C1 segment of cervical spinal cord (tissue), 14 donors: ENCODE measurements at places on chromosomes 6 and 20.

GRCh38 chr6:112156668-112157067 is 69.3 kb downstream of the FAM229B start:
- DNase-seq: no peak

DNA sequence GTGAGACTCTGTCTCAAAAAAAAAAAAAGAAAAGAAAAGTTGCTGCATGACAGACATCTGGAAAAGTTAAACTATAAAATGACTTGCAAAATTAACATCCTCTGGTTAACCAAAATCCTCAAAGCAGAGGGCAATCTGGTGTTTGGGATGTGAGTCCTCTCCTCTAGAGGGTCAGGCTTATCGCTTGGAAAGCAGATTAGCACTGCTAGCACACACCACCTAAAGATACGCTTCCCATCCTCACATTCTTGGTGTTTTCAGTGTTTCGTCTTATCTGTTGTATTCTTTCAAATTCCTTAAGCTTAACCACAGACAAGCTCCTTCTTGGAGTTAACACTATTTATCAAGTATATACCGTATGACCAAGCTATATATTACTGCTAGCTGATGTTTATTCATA is 198.0 kb downstream of the SOX4 start:
- no peak for DNase-seq

- DNase-seq: no peak
Measured at GRCh38 chr6:107116931-107117330, 1.6 kb upstream of the BEND3 start.

- DNase-seq: no peak
Measured at GRCh38 chr6:97656706-97657350, 373.8 kb upstream of the MMS22L start.

- no peak for DNase-seq
Measured at GRCh38 chr6:148438632-148439031, 96.0 kb downstream of the SASH1 start.
